ENCODE measurements at places on chromosomes 5 and 9.

DNA sequence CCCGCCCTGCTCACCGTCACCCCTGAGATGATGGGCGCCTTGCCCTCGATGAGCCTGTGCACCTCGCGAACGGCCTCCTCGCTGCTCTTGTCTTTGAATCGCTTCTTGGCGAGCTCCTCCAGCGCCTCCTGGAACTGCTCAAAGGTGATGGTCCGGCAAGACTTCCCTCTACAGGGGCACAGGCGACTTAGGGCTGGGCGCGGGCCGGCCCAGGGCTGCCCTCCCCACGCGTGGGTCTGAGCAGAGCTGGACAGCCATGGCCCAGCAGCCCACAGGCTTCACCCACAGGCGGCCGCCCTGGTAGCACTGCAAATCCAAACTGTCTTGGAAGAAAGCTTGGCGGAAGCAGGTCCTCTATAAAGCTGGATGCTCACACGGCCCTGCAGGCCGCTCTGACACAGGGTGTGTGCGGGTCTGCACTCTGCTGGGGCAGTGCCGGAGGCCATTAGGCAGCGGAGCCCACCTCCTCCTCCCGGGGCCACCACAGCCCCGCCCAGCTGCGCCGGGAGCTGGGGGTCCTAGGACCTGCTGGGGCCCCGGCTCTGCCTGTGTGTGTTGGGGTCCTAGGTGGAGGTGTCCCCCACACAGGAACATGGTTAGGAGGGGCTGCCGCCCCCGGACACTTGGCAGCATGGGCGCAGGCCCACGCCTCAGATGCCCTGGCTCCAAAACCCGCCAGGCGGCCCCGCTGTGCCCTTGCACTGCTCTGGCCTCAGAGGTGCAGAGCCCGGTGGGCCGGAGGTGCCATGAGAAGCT, 27.0 kb downstream of the TPPP start:
- DNase-seq, result no peak

DNA sequence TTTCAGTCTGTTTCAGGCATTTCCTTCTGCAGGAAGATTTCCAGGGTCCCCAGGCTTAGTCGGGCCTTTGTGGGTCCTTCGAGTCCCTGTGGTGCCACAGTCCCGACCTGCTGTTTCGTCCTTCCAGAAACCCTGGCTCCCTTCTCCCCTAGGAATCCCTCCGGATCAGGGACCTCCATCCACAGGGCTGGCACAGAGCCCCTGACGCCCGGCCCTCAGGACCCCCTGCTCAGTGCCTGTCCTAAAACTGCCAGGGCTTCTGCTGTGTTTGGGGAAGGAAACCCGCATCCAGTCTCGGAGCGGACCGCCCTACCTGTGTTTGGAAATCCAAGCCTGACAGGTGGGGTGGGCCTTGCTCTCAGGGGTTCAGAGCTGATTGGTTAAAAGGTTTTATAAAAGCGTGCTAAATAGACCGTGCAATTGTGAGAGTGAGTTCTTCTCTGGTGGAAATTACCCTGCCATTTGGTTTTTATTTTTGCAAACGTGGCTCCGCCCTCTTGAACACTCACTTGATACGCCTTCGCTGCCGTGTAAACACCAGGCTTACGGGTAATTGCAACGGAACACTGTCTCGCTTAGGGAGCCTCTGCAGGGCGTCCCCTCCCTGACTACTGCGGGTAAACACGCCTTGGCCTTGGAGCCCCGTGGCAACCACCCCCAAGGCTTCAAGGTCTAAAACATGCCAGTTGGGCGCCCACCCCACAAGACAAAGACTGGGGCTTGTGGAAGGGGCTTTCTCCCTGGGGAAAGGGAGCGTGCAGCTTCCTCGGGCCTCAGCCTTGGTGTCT, 121.2 kb downstream of the PHF2 start:
- no peak for DNase-seq

- peak; percentile 5 for DNase-seq
Observed at GRCh38 chr9:93134015-93134739, at the start of gene NINJ1. Gene NINJ1, minus strand, starts transcription at chr9:93134251. Its CDS starts 34 bp downstream, at chr9:93134217.

DNA sequence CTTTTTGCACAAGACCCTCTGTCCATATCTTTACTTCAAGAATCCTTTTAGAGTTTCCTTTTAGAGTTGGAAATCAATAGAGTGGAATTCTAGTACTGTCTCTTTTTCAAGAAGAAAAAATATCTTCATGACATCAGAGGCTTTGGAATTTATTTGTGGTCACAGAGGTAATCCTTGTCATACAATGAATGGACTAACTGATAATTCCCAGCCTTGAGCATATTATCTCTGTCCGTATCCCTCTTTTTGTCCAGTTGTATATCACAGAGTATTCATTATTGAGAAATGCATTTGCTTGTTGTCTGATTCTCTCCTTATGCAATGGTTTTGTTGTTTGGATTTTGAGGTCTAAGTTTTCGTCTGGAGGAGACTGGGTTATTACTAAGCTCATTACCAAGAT, 82.0 kb upstream of the HAPLN1 start:
- no peak for DNase-seq

DNA sequence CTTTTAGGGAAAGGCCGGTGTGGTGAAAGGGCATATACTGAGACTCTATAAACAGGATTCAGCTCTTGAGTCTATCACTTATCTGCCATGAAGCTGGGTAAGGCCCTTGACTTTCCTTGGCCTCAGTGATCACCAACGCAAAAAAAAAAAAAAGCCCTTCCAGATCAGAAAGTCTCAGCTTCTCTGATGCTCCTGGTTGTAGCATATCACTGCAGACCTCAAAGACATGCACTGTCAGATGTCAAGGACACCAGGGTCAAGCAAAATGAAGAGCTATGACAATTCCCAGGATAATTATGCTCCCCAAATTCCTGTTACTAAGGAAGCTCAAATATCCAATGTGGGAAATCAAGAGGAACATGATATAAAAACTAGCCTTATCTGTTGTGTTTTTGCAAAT, 68.3 kb upstream of the IFNE start:
- DNase-seq, result no peak

DNA sequence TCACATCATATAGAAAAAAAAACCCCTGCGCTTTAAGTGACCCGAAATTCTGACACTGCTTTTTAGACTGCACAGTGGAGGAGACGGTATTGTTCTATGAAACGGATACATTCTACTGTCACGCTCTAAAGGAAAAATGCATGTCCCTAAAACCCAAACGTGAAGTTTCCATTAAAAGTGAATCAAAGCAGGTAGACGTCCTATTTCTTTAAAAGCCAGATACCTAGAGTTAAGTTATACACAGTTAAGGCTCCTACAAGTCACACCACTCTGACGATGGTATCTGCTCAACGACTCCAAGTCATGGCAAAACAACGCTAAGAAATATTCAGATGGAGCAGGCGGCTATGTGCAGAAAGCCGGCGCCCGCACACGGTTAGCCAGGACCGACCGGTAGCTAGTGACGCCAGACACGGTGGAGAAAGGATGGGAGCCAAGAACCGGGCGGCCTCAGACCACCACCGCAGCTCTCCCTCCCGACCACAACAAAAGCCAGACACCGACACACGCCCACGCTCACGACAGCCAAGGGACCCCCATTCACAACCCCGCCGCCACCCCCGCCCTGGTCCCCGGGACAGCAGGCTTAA, 734 bp downstream of the SKP1 start:
- no peak for DNase-seq

GRCh38 chr9:37540634-37541033, 35.5 kb downstream of the FBXO10 start:
- DNase-seq, result no peak

GRCh38 chr9:90722071-90722470, 79.4 kb upstream of the DIRAS2 start:
- no peak for DNase-seq

DNA sequence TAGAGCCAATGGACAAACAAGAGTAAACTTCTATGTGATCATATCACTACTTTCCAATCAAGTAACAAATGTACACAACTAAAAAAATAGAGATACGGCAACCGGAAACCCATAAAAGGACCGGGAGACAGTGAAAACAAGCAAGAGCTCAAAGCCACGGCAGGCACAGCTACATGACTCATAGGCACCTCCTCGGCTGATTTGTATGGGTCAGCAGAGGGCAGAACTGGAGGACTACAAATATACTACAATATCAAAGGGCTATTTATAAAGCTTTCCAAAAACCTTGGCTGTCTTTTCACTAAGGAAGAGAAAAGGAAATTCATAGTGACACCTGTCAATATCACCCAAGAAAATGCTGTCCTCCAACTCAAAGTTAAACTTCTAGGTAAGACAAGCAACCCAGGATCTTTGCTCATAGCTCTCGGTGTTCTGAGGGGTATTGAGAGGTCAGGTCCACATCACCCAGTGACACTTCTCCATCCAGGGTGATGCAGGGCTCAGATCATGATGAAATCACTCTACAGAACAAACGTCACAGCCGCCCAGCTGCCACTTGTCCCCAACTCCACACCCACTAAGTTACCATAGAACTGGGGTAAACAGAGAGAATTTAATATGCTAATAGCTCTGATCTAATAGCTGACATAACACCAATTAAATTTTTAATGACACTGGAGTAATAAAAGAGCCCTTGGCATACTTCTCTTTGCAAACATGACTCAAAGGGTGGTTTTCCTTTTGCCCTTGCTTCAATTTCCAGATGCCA, 41.3 kb downstream of the PFDN1 start:
- no peak for DNase-seq

- DNase-seq, result no peak
Observed at GRCh38 chr5:57650360-57651069, 167.9 kb upstream of the ACTBL2 start.

DNA sequence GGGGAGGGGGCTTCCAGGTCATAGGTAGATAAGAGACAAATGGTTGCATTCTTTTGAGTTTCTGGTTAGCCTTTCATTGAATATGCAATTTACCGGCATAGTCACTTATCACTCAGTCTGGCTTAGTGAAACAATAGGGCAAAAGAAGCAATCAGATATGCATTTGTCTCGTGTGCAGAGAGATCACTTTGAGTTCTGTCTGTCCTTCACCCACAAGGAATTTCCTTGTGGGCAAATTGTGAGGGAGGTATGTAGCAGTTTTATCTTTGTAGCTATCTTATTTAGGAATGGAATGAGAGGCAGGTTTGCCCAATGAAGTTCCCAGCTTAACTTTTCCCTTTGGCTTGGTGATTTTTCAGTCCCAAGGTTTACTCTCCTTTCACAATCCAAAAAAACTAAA, 116.1 kb downstream of the TUSC1 start:
- DNase-seq, result no peak

DNA sequence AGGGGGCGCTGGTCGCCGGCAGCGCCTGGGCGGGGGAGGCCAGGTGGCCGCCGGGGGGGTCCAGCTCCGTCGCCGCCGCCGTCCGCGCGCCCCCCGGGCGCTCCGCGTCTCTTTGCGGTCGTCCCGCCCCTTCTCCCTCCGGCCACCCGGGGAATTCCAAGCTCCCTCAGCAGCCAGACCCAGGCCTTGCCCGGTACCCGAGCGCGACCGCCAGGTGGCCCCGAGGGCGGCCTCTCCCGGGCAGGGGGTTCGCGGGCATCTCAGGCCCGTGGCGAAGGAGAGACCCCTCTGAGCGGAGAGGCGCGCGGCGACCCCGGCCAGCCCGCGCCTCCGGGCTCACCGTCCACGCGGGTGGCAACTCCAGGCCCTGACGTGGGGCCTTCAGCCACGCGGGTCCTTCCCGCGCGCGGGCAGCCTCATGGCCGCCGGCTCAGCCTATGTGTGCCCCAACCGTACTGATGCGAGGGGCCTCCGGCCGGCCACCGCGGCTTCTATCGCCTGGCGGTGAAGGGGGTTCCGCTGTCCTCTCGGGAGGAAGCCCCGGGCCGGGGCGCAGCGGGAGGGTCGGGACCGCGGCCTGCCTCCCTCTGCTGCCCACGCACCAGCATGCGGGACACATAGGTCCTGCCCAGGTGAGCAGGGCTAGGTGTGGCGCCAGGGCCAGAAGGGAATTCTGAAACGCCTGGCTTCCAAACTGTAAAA, 529 bp upstream of the NRARP start:
- DNase-seq, result no peak

- DNase-seq, result no peak
Observed at GRCh38 chr5:34571677-34572041, 84.5 kb upstream of the RAI14 start.

DNA sequence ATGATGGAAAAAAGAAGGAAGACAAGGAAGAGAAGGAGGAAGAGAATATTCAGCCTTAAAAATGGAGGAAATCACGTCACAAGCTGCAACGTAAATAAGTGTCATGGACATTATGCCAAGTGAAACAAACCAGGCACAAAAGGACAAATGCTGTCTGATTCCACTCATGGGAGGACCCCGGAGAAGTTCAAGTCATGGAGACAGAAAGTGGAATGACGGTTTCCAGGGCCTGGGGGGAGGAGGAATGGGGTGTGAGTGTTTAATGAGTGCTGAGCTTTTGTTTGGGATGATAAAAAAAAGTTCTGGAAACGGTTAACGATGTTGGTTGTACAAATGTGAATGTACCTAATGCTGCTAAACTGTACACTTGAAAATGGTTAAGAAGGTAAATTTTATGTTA, 439.5 kb downstream of the GADD45G start:
- DNase-seq, result no peak
